Prostate gland (tissue), 2 donors: ENCODE measurements at places on chromosomes 1 and 21.

DNA sequence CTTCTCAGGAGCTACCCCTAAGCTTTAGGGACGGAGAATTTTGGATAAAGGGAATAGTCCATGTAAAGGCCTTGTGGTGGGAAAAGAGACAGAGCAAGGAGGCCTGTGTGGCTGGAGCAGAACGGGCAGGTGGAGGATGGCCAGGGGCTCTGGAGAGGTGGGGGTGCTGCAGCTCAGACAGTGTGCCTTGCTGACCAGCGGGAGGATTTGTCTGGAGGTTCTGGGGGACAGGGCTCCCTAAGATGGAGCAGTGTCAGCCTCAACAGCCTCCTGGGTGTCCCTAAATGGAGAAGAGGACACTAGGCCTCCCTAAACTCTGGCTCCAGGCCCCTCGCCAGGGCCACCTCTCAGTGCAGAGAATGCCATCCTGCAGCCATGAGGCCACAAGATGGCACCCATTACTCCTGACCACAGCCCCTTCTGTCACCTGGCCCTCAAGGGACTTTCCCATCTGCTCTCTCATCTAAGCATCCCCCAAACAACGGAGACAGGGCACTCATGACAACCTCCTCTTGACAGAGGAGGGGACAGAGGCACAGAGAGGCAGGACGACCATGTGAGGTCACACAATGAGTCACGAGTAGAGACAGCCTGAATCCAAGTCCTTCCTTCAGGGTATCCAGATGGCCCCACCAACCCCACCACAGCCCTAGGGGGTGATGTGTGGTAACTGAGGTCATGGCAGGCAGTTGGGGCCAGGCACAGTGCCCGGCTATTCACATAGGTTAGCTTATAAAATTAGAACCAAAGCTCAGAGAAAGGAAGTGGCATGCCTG lies 94.7 kb downstream of the DMRTB1 start:
- no peak for DNase-seq

DNA sequence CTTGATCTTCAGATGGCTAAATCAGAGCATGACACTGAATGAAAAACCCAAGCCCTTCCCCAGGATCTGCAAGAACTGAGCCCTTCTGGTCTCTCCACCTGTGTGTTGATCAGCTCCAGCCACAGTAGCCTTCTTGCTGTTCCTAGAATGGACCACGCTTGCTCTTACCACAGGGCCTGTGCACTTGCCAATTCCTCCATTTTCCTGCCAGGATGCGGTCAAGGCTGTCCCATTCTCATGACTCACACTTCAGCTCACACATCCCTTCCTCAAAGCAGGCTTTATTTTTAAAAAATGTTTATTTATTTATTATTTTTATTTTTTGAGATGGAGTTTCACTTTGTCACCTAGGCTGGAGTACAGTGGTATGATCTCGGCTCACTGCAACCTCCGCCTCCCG lies 43.6 kb upstream of the GRHL3 start:
- no peak for DNase-seq

DNA sequence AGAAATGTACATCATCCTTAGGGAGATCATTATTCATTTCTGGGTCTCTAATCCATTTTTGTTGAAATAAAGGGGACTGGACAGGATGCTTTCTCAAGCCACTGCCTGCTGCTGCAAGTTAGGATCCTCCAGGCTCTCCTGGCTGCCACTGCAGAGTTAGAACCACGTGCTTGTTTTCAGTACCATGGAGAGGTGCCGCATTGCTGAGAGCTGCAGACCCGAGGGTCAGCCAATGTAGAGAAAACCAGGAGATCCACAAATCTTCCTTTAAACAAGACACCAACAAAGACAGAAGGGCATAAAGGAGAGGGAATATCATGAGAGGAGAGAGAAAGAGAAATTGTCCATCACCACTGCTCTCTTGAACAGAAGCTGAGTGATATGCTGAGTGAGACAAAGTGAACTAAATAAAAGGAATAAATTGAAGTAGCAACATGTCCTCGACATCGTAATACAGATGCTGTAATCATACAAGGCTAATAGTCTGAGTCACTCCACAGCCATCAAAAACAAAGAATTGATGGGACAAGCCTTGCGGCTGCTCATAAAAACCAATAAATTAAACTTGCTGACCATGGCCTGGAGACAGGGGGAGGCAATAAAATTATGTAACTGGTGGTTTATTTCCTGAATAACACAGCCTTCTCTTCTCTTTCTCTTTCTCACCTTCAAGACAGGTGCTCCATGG lies 255.7 kb downstream of the OMA1 start:
- peak; percentile 25 for DNase-seq

- DNase-seq, result no peak
Measured at GRCh38 chr1:212413902-212414327, 771 bp downstream of the PACC1 start.

DNA sequence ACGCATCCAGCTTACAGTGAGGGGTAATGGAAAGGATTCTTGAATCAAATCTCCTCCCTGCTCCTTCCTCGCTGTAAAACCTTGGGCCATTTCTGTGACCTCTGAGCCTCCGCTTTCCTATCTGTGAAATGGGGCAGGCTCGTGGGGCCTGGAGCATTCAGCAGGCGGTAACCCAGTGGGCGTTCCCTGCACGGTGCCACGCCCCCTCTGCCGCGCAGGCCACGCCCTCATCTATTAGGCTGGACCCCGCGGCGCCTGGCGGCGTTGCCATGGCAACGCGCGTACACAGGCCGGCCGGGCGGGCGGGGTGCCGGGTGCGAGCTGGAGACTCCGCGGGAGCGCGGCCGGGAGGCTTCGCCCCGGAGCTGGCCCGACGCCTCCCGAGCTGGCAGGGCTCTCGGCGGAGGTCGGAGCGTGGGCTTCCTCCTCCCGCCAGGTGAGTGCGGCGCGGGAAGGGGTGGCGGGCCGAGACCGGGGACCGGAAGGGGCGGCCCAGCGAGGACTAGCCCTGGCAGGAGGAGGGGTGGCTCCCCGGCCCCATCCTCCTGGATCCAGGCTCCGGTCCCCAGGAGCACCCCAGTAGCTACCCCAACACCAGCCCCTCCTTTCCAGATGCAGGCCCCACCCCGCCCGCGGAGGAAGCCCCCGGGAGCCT lies at the start of gene FHAD1:
FHAD1 (plus strand) TSS at position 264 of the 655 bp plus-strand sequence. CDS start 4,562 bp downstream, outside the sequence.
- DNase-seq, result peak; percentile 32

- DNase-seq, result no peak
Measured at GRCh38 chr21:35189077-35189863, 140.2 kb upstream of the RUNX1 start.

GRCh38 chr1:191839891-191840290 lies 318.4 kb upstream of the RGS18 start:
- DNase-seq, result no peak

DNA sequence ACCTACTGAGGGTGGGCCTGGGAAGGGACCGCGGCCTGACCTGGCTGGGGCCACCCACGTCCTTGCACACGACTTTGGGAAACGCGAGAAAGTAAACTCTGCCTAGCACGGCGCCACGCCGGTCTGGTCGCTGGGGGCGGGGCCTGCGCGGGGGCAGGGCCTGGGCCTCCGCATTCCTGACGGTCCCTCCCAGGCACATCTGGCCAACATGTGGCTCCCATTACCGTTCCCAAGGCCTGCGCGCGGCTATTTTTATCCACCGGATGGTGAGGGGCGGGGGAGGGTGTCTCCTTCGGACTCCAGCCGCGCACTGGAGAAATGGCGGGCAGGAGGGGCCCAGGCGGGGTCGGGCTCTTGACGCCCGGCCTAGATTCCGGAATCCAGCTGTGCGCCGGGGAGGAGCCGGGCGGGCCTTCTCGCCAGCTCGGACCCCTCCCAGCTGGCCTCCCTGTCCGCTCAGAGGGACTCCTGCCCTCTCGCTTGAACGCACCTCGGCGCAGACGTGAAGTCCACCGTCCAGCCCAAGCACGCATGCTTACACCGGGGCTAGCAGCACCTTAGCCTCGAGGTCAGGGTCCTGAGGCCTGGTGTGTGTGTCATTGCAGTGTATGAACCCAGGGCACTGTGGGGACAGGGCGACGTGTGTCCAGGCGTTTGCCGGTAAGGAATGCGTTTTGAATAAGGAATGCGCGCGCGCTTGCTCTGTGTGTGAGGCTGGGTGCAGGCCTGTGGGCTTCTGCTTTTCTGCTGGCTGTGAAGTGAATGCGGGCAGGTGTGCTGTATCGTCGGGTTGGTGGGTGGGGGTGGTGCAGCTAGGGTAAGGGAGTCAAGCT lies 2.1 kb downstream of the EVA1B start:
- DNase-seq, result no peak

- no peak for DNase-seq
Measured at GRCh38 chr1:10242135-10242534, 31.8 kb downstream of the KIF1B start.

DNA sequence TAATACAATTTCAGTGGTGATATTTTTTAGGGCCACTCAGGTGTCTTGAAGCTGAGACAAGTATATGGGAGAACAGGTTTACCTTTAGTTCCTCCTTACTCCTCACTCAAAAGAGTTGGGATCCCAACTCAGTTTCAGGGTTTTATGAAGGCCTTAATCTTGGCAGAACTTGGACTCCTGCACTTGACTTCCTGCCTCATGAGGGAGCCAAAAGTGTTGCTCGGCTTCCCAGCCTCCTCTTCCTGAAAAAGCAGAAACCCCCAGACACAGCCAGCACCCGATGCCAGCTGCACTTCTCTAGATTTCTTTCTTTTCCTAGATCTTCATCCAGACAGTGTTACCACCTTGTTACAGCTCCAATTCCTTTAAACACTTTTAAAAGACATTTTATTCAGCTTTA lies 70.8 kb upstream of the TMPRSS2 start:
- DNase-seq, result no peak

DNA sequence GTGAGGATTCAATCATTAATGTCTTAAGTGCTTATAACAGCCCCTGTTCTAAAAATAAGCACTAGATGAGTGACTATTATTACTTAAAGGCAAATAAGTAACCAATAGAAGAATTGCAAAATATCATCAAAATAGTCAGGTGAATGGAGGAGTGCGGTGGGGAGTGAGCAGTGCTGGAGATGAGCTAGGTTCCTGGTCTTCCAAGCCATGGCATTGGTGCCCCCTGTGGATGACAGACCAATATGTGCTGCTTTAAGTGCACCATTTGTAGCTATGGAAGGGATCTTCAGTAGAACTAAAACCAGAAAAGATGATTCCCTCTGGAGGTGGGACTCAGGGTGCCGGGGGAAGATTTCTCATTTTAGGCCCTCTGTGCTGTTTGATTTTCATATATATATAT lies 46.1 kb upstream of the SLC30A1 start:
- DNase-seq, result no peak

DNA sequence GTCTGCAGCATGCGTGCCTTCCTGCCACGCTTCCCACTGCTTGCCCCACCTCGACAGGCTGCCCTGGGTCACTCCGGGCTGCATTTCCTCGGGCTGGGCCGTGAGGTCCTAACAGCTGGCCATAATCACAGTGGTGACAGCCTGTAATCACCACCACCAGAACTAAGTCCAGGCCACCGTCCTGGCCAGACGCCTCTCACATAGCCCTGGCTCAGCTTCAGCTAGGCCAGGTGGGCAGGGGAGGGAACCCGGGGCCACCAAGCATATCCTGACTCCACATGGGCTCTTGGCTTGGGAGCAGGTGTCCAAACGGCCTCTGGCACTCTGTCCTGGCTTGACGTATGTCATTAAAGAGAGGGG lies 229.5 kb downstream of the TRABD2B start:
- no peak for DNase-seq

GRCh38 chr1:53328541-53329499 lies 950 bp upstream of the LRP8 start:
- DNase-seq, result no peak

DNA sequence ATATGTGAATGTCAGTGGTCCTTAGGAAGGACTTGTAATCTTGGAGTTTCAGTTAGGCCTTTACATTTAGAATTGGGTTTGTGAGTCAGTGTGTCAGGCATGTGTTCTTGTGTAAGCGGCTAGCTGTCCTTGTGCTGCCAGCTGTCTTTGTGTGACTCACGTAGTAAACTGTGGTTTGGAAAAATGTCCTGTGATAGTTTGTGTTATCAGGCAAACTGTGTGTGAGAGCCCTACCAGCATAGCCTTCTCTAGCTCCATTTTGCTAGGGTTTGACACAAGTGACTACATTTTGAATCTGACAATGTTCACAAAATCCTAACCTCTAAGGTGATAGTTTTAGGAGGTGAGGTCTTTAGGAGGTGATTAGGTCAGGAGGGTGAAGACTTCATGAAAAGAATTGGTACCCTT lies 6.9 kb upstream of the SLC35D1 start:
- no peak for DNase-seq

DNA sequence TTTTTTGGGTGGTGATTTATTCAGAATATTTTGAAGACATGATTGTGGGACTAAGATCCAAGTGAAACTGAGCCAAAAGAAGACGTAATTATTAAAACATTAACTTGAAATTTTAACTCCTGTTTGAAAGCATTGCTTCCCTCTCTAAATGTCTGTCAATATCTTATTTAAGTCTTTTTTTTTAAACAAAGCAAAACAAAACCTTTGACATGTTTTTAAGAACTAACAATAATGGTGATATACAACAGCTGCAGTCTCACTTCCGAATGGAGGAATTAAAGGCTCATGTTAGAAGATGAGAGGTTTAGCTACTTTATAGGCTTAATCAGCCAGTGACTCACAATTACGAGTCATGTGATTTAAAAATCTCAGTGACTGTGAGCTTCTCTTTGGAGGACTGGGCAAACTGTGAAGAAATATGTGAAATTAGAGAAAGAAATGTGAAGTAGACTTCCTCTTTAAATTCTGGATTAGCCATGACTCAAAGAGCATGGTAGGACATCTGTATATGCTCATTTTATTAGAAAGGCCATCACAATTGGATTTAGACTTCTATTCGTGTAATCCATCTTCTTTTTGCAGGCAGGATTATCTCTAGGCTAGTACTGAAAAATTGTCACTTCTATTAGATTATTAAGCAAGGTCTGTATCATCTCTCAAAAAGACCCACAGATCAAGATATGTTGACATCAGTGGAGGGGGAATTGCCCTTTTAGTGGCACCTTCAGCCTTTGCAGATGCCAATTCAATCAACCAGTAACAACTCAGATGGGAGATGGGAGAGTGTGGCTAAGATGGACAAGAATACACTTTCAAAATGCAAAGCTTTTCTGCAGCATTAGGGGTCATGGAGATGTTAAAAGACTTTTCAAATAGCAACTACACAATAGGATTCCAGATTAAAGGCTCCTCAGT lies 28.7 kb downstream of the KCNA3 start:
- DNase-seq, result no peak

DNA sequence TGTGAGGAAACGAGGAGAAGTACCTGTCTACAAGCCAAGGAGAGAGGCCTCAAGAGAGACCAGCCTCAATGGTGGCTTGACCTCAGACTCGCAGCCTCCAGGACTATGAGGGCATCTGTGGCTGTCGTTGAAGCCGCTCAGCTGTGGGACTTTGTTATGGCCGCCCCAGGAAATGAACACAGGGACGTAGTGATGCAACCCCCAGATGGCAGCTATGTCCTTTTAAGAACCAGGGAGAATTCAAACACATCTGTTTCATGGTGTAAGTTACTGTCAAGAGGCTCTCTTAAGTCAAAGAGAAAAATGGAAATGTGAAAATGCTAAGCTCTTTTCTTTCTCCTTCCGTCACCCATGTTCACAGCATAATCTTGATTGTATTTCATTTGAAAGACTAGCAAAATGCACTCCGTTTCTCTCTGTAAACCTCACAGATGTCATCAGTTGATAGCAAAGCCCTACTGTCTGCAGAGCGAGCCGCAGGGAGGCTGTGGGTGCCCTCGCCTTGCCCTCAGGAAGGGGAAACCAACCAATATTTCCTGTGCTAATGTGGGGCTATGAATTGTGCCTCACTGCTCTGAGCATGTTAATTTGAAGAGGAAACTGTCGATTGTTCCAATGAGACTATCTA lies 21.3 kb downstream of the UBASH3A start:
- no peak for DNase-seq

GRCh38 chr1:248229360-248229908 lies 1.8 kb upstream of the OR2M4 start:
- no peak for DNase-seq
